ENCODE measurements at places on chromosomes 12 and 14. TPM values are rescaled to one million over a fixed set of nuclear protein-coding genes. Genes with fewer than 3 reads are reported as not detected.

- no peak for DNase-seq
Observed at GRCh38 chr14:103960457-103961055, 18.2 kb upstream of the RD3L start.

DNA sequence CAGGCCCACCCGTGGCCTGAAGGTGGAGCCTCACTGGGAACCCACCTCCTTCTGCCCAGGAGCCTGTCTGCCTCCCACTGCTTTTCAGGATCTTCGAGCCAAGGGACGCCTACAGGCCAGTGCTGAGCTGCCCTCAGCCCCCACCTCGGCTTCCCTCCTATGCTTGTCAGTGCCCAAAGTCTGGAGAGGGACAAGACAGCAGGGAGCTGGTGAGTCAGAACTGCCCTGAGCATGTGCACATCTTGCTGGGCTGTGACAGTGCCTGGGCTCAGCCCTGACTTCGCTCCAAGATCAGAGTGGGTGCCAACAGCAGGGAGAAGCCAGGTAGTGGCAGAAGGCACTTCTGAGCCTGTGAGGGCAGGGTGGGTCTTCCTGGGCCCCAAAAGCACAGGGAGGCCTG is 286.8 kb downstream of the AEBP2 start:
- no peak for DNase-seq

Gene TMTC1
- total RNA-seq: 17.7 TPM

Gene DPPA3
- not detected for total RNA-seq
